ENCODE measurements at places on chromosomes 2 and 18.
A peak's percentile ranks its signal among the peaks of the same experiment; 100 is the strongest.

DNA sequence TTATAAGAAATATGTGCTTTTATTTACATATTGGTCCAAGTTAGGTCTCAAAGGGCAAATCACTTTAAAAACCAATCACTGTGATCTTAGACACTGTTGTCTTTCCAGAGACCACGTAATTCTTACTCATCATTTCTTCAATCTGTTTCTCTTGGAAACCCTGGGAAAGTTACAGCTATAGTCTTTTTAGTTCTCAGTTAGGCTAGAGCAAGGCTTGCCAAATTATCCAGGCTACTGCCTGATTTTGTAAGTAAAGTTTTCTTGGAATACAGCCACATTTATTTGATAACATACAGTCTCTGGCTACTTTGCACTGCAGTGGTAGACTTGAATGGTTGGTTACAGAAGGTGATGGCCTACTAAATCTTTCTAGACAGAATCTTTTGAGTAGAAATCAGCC, 106.0 kb downstream of the KIAA1328 start:
- DNase-seq: peak; percentile 13

GRCh38 chr2:158043181-158043948, 58.3 kb upstream of the UPP2 start:
- no peak for DNase-seq

DNA sequence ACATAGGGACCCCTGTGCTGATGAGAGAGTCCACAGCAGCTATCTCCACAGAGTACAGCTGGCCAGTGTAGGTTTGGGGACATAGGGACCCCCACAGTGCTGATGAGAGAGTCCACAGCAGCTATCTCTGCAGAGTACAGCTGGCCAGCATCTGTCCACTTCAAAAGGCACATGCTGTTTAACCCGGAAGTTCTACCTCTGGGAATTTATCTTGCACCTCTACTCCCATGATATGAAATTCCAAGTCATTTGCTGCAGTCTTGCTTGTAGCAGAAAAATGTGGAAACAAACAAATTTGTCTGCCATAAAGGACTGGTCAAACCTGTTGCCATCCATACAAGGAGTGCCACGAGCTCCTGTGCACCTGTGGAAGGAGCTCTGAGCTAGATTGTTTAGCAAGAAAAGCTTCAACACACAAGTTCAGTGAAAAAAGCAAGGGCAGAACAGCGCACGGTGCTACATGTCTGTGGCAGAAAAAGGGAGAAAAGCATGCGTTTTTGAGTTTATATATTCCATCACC, 33.1 kb downstream of the LRRFIP1 start:
- no peak for DNase-seq

DNA sequence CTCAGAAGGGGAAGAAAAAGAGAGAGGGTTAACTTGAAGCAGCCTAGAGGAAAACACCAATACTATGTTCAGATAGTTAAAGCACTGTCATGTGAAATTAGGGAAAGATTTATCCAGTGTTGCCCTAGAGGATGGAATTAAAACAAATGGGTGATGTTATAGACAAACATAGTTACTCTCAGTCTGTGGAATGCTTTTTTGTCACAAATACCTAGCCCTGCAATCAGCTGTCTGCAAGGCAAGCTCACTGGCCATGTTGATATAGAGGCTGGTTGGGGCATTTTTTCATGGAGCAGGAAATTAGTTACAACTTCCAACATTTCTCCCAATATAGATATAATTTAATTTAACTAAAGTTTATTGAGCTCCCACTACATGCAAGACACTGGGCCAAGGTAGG, 8.4 kb upstream of the RAB10 start:
- no peak for DNase-seq

DNA sequence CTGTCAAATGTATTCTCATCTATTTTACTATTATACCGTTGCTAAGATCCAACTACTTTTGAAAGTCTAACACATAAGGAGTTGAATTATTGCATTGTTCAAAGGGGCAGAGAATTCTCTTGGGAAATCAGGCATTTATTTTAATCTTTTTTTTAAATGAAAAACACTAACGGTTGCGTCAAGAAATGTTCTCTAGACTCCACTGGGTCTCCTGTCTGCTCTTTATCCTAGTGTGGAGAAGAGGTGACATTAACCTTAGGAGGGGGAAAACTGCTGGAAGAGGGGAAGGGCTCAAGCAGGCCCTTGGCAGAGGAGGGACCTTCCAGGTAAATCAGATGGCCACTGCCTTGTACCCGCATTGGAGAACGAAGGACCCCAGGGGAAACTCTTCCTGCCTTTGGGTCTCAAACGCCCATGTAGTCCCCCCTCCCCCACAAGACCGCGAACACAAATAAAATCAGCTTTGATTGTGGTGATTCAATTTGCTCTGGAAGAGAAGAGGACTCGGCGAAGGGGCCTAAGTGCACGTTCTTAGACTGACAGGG, 1.1 kb upstream of the APCDD1 start:
- no peak for DNase-seq

DNA sequence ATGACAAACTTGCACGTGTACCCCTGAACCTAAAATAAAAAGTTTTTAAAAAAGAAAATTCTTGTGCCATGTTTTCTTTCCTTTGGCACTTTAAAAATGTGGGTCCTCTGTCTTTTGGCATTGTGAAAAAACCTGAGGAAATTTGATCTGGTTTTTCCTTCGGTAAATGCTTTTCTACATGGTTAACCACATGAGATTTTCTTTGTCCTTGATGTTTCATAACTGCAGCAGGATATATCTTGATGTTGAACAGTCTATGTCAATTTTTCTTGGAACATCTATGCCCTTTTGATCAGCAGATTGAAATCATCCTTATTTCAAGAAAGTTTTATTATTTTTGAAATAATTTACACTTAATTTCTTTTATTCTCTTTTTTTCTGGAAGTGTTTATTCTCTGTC, 109.1 kb downstream of the TMEM17 start:
- DNase-seq: no peak

GRCh38 chr2:39099870-39100728, 20.8 kb downstream of the SOS1 start:
- peak; percentile 42 for DNase-seq

DNA sequence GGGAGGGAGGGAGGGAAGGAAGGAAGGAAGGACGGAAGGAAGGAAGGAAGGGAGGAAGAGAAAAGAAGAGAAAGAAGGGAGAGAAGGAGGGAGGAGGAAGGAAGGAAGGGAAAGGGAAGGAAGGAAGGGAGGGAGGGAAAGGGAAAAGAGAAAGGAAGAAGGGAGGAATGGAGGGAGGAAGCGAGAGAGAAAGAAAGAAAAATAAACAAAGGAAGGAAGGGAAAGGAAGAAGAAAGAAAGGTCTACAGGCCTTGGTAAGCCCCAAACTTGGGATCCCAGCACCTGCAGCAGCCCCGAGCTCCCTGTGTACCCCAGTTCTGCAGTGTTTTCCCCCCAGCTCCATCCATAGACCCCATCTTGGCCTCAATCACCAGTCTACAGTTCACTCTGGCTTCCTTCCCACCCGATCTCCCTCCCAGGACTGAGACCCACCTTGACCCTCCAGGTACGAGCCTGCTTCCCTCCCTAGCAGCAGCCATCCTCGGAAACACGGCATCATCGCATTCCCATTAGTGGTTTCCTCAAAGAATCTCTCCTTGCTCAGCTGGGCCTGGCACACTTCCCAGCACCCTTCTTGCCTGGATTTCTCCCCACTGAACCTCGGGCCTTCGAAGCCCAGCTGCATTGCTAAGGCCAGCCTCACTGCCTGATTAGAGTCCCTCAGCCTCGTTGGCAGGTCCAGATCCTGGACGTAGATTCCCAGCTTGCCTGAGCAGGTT, 46.1 kb upstream of the SH3BP4 start:
- no peak for DNase-seq

DNA sequence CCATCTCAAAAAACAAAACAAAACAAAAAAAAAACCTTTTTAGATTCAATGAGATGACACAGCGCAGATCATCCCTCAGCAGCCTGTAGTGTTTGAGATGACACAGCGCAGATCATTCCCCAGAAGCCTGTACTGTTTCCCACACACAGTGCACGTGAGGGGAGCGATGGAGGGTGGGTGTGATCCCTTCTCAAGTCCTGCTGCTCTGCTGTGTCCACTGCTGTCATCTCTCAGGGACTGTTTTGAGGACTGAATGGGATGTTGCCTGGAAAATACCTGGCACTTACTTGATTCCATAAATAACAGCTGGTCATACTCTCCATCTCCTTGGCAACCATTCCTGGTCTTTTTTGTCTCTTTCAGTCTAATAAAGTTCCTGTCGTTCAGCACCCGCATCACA, 25.7 kb downstream of the TGOLN2 start:
- no peak for DNase-seq

- DNase-seq: peak; percentile 15
Observed at GRCh38 chr2:54176577-54176976, 61.2 kb downstream of the ACYP2 start.

- DNase-seq: no peak
Observed at GRCh38 chr2:230983566-230983965, 12.4 kb upstream of the SPATA3 start.

DNA sequence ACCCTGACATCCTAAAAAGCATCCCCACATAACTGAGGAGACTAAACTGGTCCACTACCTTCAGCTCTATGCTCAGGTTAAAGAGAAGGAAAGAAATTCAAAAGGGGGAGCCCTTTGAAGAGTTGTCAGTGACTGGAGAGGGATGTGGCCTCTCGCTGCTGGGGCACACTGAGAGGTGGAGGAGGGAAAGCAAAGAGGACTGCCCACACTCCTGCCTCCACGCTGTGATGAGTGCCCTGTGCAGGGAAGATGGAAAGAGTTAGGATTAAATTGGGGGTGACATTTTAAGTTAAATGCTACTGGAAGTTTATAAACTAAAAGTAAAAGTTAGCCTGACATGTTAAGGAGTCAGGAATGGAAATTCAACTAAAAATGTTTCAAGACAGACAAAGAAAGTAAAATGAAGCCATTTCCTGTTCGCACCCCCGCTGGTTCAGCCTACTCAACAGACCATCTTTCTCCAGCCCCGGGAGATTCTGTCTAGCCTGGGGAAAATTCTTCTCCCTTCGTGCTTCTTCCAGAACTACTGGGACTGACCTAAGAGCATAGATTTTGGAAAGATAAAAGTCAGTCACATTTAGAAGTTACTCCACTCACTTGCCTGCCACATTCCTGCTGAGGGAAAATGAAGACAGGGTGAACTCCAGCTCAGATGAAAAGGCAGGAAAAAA, 17.8 kb upstream of the INO80C start:
- DNase-seq: no peak

DNA sequence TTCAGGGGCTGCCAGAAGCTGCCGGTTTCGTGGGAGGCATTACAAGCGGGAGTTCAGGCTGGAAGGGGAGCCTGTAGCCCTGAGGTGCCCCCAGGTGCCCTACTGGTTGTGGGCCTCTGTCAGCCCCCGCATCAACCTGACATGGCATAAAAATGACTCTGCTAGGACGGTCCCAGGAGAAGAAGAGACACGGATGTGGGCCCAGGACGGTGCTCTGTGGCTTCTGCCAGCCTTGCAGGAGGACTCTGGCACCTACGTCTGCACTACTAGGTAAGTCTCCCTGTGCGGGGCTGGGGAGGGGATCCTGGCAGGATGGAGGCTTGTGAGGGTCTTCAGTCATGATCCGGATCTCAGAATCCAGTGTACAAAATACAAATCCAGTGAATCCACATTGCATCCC, 17.8 kb downstream of the IL1R2 start:
- no peak for DNase-seq

DNA sequence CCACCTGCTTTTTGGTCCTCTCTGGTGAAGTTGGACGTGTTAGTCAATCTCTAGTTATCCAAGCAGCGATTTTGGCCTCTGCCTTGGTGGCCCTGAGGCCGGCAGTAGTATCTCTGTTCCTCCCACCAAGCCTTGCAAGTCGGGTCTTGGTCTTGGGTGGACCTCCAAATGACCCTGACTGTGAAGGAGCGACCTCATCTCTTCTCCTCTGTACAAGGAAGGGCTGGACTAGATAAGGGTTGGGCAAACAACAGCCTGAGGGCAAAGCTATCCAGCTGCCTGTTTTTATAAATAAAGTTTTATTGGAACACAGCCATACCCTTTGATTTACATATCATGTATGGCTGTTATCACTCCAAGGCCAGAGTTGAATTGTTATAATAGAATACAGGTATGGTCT, 74.6 kb upstream of the FOSL2 start:
- DNase-seq: no peak

- DNase-seq: no peak
Observed at GRCh38 chr2:209845666-209846065, 74.0 kb downstream of the UNC80 start.

DNA sequence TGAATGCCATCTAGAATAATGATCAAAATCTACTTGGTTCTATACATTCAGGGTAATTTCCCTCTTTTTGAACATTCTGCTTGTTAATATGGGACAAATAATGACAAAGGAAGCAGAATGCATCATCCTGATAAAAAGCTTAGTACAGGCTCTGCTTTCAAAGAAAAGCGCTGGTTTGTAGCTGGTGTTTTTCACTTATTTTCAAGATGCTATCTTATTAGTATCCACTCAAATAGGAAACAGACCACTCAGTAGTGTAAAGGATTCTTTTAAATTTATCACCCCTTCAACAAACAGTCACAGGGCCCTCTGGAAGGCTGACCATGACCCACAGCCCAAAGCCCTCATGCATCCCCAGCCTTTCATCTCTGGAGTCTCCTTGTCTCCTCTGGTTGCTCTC, 18.0 kb upstream of the AFF3 start:
- no peak for DNase-seq

GRCh38 chr2:10258726-10259125, 44.0 kb upstream of the HPCAL1 start:
- no peak for DNase-seq

DNA sequence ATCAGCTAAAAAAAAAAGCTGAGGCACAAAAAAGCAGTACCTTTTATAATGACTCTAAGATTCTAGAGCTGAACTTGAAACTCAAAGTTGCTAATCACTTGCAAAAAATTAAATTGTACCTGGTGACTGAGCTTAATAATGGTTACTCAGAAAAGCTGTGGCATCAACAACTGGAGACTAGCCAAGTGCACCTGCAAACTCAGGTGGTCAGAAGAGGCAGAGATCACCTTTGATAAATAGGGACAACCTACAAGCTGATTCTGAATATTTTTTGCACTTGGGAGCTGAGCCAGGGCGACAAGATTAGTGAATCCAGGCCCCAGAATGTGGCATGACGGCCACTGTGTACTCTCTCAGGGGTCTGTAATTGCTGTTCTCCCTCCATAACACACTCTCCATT, 3.0 kb downstream of the ABHD3 start:
- DNase-seq: no peak

DNA sequence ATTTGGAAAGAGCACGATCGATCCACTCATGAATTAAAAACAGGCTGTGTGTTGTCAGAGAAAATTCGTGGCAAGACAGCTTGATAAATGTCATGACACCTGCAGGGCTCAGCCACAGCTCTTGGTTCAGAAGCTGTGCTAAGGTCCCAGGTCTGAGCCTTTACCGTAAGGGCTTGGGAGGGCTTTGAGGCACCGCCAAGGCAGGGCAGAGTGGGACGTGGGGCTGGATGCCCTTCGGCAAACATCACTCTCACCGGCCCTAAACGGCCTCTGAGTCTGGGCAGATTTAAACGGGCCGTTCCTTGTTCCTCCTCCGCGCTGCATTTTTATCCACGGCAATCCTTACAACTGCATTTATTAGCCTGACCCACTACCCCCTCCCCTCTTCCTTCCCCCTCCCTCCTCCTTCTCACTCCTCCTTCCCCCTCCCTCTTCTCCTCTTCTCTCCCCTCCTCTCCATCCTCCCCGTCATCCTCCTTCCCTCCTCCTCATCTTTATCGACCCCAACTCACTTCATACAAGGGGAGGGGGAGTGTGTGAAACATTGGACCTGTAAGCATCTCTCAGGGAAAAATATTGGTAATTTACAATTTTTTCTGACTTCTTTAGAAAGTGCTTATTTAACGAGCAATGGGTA, 33.9 kb downstream of the MBP start:
- DNase-seq: no peak
